ENCODE measurements at places on chromosomes 5 and 9.

GRCh38 chr9:80146466-80146865 lies 574.7 kb downstream of the TLE4 start:
- DNase-seq: no peak

DNA sequence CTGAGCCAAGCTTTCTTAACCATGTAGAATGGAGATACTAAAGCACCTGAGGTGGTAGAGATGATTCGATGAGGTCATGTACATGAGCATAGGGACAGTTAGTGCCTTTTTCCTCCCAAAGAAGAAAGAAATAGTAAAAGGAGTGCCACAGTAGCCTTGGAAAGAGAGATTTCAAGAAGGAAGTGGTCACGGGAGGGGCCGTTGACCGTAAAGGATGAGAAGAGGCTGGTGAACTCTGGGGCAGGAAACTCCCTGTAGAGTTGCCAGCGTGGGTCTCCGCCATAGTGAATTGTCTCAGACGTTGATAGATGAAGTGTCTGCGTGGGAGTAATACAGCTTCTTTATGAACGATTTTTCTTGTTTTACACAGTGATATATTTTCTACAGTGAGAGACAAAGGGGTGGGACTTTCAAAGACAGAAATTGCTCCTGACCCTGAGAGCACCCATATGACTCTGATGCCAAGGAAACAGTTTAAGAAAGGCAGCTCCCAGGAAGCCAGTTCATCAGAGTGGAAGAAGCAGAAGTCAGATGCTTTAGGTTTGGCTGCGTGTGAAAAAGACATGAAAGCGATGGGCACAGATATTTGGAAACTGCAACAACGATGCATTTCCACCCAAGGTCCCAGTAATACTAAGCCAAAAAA lies 41.3 kb downstream of the UGCG start:
- DNase-seq: no peak

GRCh38 chr5:132090107-132090506 lies 16.5 kb downstream of the CSF2 start:
- peak; percentile 62 for DNase-seq

GRCh38 chr9:16954040-16954439 lies 83.6 kb upstream of the BNC2 start:
- no peak for DNase-seq
